ENCODE measurements at places on chromosomes 1 and 21. TPM values are rescaled to one million over a fixed set of nuclear protein-coding genes. Genes with fewer than 3 reads are reported as not detected.

DNA sequence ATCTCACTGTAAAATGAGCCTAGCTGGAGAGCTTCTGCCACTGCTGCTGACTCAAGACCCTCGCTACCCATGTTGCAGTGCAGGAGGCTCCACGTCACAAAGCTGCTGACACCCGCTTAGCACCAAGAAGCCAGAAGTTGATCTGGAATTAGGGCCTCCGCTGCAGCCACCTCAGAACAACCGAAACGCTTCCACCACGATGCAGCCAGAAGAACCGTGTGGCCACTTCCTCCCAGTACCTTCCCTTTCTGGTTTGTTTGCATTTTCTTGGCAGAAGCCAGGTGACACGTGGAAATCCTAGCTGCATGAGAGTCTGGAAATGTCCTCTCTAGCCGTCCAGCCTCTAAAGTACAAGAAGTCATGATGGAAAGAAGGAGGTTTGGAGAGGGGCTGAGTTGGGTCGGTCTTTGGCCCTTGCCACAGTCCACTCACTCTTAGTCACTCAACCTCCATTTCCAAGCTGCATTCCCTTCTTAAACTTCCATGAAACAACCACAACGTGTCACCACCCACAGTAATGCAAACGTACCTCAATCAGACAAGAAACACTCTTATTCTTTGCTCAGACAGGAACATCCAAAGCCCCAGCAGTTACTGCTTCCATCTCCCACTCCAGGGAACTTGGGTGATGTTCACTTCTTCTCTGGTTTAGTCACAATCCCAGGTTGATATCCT is 10.0 kb upstream of the CDA start:
- peak; percentile 70 for DNase-seq

- DNase-seq: no peak
Measured at GRCh38 chr1:21793104-21793503, 10.2 kb upstream of the USP48 start.

The ERG gene
- total RNA-seq: not detected

GRCh38 chr21:34544032-34544496 is 32.1 kb upstream of the KCNE1 start:
- peak; percentile 72 for DNase-seq

- DNase-seq: no peak
Measured at GRCh38 chr1:95948023-95948422, 714.0 kb downstream of the RWDD3 start.

Data from RPMI7951 (cell line).